T-helper 22 cell (primary cell): ENCODE measurements at places on chromosomes 2 and 18.

DNA sequence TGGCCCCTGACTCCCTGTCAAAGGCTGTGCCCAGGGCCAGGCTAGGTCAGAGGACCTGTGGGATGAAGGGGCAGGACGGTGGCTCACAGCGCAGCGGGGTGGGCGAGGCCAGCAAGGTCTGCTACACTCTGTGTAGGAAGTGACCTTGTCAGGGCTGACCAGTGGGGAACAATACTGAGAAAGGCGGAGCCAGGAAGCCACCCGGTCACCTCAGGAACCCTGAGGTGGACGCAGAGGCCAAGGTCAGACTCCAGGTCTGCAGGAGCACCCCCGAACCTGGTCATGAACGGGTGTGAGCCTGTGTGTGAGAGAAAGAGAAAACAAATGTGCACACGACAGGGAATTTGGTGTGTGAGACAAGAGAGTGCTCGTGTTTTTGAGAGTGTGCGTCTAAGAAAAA lies 72.3 kb downstream of the SMAD7 start:
- DNase-seq: no peak

- no peak for DNase-seq
Measured at GRCh38 chr18:25075783-25076182, 276.2 kb downstream of the ZNF521 start.

DNA sequence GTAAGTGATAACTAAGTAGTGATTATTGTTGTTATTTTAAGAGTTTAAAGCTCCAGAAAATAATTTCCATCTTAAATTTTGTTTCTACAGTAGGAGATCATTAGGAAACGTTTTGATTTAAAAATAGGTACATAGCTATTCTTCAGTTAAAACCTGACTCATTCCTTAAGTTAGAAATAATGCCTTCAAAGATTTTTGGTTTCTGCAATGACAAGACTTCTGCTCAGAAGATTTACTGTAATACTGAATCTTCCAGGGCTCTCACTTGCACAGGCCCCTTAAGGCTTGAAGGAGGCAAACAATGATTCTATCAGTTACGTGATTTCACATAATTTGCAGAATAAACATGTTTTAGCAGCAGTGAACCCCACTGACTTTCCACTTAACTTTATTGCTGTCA lies 333.7 kb downstream of the RAD51AP2 start:
- no peak for DNase-seq

DNA sequence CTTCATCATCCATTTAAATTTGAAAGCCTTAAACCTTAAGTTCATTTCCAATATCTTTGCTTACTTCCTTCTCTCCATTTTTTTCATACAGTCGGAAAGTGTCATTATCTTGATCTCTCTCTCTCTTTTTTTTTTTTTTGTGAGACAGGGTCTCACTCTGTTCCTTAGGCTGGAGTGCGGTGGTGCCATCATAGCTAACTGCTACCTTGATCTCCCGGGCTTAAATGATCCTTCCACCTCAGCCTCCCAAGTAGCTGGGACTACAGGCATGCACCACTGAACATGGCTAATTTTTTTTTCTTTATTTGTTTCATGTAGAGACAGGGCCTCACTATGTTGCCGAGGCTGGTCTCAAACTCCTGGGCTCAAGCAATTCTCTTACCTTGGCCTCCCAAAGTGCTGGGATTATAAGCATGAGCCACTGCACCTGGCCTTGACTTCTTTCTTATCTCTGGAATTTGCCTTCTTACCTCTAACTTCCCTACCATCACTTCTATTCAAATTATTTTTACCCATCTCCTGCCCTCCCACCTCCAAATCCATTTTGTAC lies 222.2 kb downstream of the MYCN start:
- no peak for DNase-seq

GRCh38 chr18:55248495-55248894 lies 289.2 kb upstream of the CCDC68 start:
- DNase-seq: no peak

GRCh38 chr2:14634489-14635390 lies 2.2 kb downstream of the LRATD1 start:
- DNase-seq: no peak

DNA sequence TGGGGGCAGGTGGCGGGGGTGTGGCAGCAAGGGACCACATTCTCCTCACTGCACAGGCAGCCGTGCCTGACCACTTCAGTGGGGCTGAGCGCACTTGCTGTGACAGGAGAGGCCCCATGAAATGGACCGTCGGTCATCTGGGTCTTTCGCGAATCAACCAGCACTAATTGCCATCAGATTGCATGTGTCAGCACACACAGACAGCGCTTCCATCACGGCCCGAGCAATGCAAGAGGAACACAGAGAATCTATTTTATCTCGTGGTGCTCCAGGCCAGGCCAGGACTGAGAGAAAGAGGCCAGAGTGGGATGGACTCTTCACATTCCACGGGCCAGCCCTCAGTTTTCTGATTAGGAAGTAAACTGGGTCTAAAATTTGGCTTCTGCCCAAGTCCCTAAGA lies 87.0 kb downstream of the EIPR1 start:
- no peak for DNase-seq

DNA sequence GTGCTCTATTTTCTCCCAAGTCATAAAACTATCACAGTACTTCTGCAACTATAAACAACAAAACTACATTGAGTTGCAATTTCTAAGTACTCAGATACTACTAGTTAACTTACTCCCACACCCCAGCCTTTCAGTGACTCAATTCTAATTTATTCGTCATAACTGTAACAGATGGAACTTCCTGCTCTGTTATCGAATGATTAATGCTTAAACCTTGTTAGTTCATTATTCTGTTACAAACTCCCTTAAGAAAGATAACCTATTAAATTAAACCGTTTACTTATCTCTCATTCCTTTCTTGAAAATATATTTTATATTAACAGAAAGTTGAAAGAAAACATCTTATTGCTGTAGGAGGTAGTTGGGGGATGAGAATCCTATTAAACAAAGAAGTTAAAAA lies 17.0 kb downstream of the TNFAIP6 start:
- DNase-seq: no peak

DNA sequence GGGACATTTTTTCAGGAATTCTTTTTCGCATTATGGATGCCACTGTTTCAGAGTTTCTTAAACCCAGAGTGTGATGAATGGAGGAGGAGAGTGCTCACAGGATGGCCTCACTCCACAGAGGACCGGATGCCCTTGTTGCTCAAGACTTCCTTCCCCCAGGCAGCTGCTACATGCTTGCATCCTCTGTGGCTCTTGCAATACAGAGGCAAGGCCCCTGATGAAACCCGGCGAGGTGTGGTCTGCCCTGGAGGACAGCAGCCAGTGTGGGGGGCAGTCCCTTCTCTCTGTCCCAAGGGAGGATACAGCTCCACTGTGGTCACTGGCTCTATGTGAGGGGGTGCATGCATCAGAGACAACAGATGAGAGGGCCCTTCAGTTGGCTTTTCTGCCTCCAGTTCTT lies 109.6 kb downstream of the SH3RF3 start:
- DNase-seq: no peak

DNA sequence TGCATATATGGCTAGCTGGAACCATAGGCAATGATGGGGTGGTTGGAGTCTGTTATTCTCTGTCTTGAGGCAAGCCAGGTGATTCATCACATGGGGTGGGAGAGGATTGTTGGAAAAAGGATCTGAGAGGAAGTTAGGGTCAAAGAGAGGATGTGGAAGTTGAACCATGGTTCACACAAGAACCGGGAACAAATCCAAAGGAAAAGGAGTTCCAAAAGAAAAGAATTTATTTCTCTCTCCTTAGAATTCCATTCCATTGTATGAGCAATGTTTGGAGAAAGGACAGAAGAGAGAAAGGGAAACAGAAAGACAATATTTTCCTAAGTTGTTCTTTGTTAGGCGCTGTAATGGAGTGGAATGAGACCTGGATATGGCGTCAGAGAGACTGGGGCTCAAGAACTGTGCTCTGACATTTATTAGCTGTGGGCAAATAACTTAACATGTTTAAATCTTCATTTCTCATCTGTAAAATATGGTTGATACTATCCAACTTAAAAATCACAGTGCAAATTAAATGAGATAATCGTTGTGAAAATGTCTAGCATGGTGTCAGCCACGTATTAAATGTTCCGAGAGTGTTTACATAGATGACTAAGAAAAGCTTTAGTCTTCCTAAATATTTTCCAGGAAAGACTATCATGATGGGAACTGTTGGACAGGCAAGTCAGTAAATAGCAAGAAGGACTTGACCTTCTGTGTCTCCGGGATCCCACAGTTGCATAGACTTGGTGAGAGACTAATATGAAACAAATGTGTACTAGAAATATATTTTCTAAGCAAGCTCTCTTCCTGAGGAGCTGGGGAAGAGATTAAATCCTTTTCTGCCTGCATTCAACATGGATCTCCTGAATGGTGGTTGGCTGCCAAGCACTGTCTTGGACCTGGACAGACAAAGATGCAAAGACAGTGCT lies 71.4 kb downstream of the TRIB2 start:
- DNase-seq: no peak

DNA sequence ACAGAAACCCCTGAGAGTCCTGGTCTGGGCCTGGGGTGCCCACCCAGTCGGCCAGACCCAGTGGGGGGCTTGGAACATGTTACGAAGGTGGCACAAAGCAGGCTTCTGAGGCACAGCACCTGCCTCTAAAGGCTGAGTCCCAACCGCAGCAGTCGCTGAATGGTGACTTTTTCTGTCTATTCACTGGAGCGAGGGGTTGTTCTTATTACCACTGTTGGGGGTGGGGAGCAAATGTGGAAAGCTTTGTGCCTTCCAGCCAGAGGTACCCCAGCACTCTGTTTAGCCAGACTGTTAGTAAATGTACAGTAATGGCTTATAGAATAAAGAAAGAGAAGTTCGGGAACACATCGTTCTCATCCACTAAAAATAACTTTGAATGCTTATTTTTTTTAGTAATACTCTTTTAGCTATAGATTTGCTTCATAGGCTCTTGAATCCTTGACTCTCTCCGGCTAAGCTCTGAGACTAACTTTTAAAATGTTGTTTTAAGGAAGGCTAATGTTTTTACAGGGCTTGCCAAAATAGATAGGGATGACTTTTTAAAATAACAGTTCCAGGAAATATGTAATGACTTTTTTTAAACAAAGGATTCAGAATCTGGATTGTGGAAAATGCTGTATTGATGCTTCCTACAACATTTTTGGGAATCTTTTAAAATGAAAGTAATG lies 23.4 kb upstream of the PTPN2 start:
- no peak for DNase-seq
